ENCODE measurements at places on chromosomes 7 and 10. TPM values are rescaled to one million over a fixed set of nuclear protein-coding genes. Genes with fewer than 3 reads are reported as not detected.

The GPRIN2 gene
- 61.2 TPM for total RNA-seq

The ADAM12 gene
- total RNA-seq, result 0.19 TPM

The SUV39H2 gene
- 2.3 TPM for total RNA-seq

The LDB1 gene
- total RNA-seq, result 80.2 TPM

The CHRM2 gene
- total RNA-seq, result 0.47 TPM

The UCMA gene
- total RNA-seq, result not detected

The GLI3 gene
- 23.1 TPM for total RNA-seq

The CALML5 gene
- 429 TPM for total RNA-seq

The CCDC172 gene
- total RNA-seq, result not detected

The PCDH15 gene
- total RNA-seq, result 0.11 TPM

The ECHDC3 gene
- total RNA-seq, result 47.5 TPM

- DNase-seq, result no peak
Measured at GRCh38 chr10:22637491-22637890, 76.9 kb downstream of the PIP4K2A start.

DNA sequence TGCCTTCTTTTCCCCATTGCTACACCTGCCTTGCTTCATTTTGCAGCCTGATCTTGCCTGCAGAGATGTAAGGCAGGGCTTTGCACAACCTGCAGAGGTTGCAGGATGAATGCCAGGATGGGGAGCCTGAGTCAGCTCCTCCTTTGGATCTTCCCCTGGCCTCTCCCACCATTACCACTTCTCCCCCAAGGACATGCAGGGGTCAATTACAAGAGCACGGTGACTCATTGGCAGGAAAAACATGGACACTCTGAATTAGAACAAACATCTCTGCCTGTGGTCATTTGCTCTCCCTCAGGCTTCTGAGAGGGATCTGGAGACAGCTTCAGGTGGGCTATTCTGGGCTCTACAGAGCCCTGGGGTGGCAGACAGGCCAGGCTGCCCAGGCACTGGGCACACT, 89.2 kb downstream of the HERPUD2 start:
- DNase-seq, result no peak

GRCh38 chr10:1142596-1142995, 86.4 kb downstream of the WDR37 start:
- no peak for DNase-seq

DNA sequence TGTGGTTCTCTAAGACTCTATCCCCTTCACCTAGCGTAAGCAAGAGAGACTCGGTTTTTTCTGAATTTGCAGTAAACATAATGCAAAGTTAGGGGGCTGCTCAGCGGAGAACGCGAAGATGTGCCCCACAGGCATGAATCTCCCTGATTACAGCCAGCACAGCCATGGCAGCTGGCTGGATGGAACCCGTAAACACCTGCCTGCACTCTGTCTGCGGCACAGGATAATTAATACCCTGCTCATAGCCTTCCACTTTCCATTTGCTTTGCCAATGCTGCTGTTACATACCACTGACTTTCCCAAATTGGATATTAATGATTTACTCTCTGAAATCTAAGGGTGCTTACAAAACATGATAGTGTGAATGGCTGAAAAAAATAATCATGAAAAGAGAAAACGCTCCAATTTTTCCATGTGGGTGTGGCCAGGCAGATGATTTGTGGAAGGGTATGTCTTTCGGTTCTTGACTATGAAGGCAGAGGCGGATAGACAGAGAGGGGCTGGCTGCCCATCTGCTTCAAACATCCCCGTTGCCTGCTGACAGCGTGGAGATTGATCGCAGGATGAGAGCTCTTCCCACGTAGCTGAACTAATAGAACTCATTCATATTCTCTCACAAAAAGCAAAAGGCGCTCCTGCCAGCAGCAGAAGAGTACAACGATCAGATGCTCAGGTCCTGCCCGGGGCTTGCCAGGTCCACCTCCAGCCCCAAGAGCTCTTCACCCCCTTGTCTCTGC, 193.2 kb upstream of the GHITM start:
- DNase-seq, result no peak

- DNase-seq, result no peak
Measured at GRCh38 chr7:97043281-97043680, 18.6 kb upstream of the DLX5 start.

DNA sequence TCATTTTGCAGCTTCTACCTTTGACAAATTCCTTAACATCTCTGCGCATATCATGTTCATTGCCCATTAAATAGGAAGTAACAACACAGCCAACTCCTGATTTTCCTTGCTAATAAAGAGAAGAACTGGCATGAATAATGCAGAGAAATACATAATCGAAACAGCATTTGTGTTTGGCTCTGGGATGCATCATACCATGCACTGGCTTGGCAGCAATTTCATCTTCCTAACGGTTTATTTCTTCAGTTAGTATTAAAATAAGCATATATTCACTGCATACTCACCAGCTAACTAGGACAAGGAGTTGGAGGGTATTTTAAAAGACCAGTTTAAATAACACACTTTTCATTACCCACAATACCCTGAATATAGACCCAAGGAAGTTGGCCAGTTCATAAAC, 132.5 kb downstream of the ITGA8 start:
- no peak for DNase-seq

GRCh38 chr10:121664671-121665070, 66.4 kb upstream of the FGFR2 start:
- DNase-seq, result no peak

DNA sequence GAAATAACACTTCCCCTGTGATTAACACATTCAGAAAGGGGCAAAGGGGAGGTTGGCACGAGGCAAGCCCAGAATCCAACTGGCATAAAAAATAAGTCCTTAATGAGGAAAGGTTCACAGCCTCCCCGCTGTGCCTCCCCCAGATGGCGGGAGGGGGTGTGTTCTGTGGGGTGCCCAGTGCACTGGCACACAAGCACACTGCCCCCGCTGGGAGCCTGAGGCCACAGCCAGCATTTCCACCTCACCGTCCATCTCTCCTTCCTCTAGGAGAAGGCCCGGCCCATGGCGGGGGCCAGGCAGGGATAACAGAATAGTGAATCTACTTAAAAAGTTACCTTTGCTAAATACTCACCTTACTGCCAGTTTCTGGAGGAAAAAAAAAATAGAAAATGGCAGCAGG, 43.2 kb downstream of the PRKAG2 start:
- no peak for DNase-seq

- no peak for DNase-seq
Measured at GRCh38 chr7:89926701-89927100, 227.6 kb upstream of the STEAP1 start.

- no peak for DNase-seq
Measured at GRCh38 chr7:110852156-110852940, 238.6 kb upstream of the LRRN3 start.

- no peak for DNase-seq
Measured at GRCh38 chr10:102368077-102368476, 27.4 kb upstream of the NFKB2 start.

DNA sequence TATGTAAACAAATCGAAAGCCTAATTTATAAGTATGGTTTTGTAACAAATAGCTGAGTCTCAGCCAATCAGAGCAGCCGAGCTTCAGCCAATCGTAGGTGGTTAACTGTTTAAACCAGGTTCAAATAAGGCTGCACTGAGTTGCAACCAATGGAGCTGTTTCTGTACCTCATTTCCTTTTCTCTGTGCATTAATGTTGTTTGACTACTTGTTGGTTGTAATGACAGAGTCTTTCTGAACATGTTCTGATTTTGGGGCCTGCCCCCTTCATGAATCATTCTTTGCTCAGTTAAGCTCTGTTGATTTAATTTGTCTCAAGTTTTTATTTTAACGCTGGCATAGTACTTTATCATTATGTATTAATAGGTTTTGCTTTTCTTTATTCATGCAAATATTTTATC, 14.6 kb downstream of the OTUD1 start:
- no peak for DNase-seq

GRCh38 chr7:50268990-50269389, 35.5 kb upstream of the IKZF1 start:
- DNase-seq, result no peak

DNA sequence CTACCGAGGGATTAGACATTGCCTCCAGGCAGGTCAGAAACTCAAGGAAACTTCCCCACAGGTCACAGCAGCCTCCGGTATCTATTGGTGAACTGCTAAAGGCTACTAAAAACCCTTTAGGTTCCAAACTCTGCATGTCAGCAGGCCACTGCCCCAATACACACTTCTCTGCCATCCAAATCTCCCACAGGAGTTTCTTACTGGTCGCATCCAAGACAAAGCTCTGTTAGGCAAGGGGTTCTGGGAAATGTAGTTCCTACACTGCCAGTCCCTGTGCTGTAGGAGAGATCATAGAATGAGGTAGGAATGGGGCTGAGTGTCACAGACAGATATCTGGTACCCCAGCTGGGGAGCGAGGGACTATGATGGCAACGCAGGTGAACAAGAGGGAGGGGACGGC, 757.0 kb upstream of the C7orf33 start:
- DNase-seq, result no peak

GRCh38 chr10:95697429-95697828, 3.7 kb upstream of the TCTN3 start:
- no peak for DNase-seq

- DNase-seq, result no peak
Measured at GRCh38 chr7:100570954-100571828, 2.5 kb downstream of the SAP25 start.

- DNase-seq, result no peak
Measured at GRCh38 chr7:47638679-47639315, 56.9 kb upstream of the TNS3 start.

DNA sequence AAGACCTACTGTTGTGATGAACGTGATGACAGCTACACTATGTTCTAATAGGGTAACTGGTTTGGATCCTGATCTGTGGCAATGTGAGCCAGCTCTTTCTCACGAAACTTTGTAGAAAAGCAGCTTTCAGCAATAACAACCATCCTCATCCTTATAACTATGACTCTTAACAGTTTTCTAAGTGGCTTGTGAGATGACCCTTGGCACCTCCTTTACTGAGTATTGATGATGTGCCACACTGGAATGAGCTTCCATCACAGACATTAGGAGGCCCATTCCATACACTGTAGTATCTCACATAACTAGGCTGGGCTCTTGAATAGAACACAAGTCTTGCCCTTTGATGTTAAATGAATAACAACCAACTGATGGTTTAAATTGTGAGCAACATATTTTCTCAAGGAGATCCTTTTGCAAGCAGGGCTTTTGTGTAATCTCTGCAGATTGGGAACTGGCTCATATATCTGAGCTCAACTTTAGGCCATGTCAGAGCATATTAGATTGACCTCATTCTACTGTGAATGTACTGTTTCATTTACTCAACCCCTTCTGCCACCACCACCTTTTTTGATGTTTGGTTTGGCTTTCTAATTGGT, 46.4 kb downstream of the MYPN start:
- no peak for DNase-seq

DNA sequence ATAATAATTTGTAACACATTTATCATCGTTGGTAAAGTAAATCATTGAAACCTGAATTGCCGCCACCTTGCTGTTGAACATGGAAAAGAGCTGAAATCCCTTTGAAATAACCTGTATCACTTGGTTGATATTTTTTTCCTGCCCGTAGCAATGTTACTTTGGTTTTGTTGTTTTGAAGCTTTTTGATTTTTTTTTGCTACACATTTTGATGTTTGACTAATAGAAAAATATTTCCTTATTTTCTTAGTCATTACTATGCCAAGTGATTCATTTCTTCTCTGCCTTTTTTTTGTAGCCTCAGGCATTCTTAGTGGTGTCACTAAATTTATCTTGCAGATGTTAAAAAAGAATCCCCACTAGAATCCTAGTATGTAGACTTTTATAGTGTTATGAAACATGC, 235.1 kb upstream of the MEOX2 start:
- DNase-seq, result no peak
